ENCODE measurements at places on chromosomes 3 and 15. TPM values are rescaled to one million over a fixed set of nuclear protein-coding genes. Genes with fewer than 3 reads are reported as not detected.
A peak's percentile ranks its signal among the peaks of the same experiment; 100 is the strongest.

DNA sequence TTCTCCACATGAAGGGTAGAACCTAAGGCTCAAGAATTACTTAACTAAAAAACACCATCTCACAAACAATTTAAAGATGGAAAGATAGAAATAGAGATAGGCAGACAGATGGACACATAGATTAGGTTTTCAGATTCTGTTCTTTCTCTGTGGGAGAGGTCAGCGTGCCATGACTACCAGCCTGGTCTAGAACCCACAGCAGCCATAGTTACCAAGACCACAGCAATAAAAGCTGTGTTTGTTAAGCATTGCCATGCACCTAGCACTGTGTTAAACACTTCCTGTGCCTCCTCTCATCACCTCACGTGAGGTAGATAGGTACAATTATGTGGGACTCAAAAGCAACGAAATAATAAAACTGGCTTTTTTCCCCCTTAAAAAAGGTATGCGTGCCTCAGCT is 83.1 kb upstream of the TSEN2 start:
- no peak overlapping the region for H3K27ac ChIP-seq
- no peaks in the 10 kb centered on the region for H3K4me1 ChIP-seq
- H3K4me3 ChIP-seq = no peak overlapping the region

DNA sequence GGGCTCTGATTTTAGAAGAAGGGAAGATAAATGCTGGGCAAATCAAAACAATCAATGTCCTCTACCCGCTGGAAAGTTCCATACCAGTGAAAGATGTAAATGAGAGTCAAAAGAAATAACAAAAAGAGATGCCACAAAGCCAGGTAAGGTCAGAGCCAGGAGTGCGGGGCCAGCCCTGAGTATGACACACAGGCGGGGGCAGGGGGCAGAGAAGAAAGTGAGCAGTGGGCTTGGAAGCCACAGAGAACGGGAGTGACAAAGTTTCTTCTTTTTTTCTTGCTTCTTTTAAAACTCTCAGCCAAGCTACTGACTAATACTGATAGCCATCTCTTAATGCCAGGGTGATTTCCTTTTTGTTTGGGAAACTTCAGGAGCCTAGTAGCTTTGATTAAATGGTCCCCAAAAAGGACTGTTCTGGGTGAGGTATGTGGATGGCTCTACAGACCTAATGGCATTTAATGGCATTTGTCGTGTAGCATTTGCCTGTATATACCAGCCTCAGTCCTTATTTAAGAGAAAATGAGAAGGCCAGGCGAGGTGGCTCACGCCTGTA is 23.1 kb upstream of the TSEN2 start:
- H3K36me3 ChIP-seq = no peaks in the 10 kb centered on the region
- H3K27me3 ChIP-seq = no peaks in the 10 kb centered on the region
- no peak overlapping the region for H3K4me3 ChIP-seq
- no peak overlapping the region for H3K27ac ChIP-seq
- no peak for DNase-seq

DNA sequence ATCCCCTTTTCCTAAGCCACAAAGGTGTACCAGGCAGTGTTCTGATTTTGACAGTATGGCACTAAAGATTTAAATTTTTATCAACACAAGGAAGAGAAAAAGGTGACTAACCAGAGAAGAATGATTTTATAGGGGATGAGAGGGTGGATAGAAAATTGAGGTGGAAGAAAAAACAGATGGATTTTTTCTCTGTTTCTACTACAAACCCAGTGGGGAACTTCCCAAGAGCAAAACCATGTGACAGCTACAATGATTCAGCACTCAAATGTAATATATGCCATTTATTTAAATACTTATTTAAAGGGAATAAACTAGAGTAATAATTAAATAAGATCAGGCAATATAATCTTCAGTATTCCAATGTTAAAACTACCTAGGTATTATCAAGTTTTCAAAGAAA is 11.1 kb downstream of the DCUN1D1 start:
- no peak overlapping the region for H3K27ac ChIP-seq
- no peaks in the 10 kb centered on the region for H3K27me3 ChIP-seq
- H3K36me3 ChIP-seq = no peaks in the 10 kb centered on the region

DNA sequence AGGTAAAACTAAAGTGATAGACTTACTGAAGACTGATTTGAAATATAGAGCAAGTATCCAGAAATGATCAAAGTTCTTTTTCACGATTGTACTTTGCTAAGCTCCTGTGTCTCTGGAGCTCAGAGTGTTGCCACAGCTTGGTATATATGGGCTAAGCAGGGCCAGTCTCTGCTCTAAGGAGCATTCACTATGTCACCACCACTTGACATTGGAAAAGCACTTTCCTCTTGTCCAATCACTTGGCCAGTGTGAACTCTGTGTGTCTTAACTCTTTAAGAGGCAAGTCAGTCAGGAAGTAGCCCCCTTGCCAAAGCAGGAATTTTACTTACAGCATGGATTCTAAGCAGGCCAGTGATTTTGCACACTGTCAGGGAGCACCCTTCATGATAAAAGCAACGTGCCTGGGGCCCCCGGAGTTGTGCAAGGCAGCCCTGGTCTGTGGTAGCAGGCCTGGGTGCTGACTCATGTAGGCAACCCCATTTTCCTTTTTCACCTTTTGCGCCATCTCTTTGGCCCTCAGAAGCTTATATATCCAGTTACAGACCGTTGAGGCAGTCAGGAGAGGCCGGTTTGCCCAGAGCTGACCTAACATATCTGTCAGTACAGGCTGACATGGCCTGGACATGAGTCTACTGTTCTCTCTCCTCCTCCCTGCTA is 73.0 kb downstream of the HCN4 start:
- no peaks in the 10 kb centered on the region for H3K27me3 ChIP-seq
- no peak overlapping the region for H3K4me3 ChIP-seq
- DNase-seq = no peak
- H3K4me1 ChIP-seq = no peaks in the 10 kb centered on the region
- no peaks in the 10 kb centered on the region for H3K36me3 ChIP-seq

GRCh38 chr3:186826976-186827857 is 15.3 kb upstream of the ADIPOQ start:
- DNase-seq = peak; percentile 78
- H3K27ac ChIP-seq = no peak overlapping the region
- peaks cover 2% of the 10 kb centered on the region for H3K4me1 ChIP-seq
- H3K4me3 ChIP-seq = peak overlapping the region; percentile 58
- H3K27me3 ChIP-seq = no peaks in the 10 kb centered on the region

The TRMT10C gene
- polyA plus RNA-seq = 18.5 TPM

The HESX1 gene
- polyA plus RNA-seq = 1.4 TPM
